Choroid plexus epithelial cell (primary cell): ENCODE measurements at places on chromosomes 1 and 21.
A peak's percentile ranks its signal among the peaks of the same experiment; 100 is the strongest.

DNA sequence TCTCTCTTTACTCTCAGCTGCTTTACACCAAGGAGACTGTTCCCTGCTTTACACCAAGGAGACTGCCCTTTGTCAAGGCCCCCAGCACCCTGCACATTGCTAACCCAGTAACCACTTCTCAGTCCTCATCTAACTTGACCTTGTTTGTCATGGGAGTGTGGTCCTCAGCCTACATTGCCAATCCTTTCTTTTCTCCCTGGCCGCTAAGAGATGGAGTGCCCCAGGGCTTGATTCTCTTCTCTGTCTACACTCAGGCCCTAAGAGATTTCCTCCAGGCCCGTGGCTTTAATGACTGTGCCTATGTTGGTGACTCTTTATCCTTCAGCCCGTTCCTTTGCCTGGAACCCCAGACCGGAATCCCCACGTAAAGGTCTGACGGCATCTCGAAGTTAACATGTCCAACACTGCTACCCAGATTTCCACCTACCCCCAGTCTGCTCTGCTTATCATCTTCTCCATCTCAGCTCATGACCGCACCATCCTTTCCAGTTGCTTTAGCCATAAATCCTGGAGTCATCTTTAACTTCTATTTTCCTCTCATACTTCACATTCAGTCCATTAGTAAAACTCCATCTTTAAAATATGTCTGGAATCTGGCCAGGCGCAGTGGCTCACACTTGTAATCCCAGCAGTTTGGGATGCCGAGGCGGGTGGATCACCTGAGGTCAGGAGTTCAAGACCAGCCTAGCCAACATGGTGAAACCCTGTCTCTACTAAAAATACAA is 9.5 kb upstream of the SEMA4A start:
- DNase-seq: no peak

- peak; percentile 68 for DNase-seq
These were observed 16.9 kb downstream of the MTARC1 start for GRCh38 chr1:220803401-220804201.

- no peak for DNase-seq
These were observed 23.1 kb upstream of the TOR3A start for GRCh38 chr1:179058487-179059483.

DNA sequence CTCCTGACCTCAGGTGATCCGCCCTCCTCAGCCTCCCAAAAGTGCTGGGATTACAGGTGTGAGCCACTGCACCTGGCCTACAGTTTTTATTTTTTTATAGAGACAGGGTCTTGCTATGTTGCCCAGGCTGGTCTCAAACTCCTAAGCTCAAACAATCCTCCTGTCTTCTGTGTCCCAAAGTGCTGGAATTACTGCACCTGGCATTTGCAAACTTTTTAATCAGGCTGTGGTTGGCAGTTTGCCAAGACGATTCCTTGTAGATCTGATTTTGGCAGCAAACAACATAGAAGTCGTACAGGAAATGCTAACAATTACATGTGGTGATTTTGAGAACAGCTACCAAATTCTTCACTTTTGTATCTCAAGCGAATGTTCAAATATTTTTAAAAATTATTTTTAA is 10.1 kb downstream of the RBP7 start:
- peak; percentile 27 for DNase-seq

DNA sequence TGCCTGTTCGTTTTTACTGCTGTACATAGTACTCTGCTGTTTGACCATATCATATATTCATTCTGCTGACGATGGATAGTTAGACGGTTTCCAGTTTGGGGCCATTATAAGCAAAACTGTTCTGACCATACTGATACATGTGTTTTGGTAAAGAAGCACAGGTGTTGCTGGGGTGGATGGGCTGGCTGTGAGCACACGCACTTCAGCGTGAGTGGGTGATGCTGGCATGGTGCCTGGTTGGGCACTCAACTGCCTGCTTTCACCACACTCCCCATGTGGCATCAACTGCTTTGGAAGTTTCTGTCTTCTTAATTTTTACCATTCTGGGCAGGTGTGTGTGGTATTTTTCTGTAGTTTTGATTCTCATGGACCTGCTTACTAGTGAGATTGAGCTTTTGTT is 37.3 kb downstream of the ADARB1 start:
- DNase-seq: no peak

DNA sequence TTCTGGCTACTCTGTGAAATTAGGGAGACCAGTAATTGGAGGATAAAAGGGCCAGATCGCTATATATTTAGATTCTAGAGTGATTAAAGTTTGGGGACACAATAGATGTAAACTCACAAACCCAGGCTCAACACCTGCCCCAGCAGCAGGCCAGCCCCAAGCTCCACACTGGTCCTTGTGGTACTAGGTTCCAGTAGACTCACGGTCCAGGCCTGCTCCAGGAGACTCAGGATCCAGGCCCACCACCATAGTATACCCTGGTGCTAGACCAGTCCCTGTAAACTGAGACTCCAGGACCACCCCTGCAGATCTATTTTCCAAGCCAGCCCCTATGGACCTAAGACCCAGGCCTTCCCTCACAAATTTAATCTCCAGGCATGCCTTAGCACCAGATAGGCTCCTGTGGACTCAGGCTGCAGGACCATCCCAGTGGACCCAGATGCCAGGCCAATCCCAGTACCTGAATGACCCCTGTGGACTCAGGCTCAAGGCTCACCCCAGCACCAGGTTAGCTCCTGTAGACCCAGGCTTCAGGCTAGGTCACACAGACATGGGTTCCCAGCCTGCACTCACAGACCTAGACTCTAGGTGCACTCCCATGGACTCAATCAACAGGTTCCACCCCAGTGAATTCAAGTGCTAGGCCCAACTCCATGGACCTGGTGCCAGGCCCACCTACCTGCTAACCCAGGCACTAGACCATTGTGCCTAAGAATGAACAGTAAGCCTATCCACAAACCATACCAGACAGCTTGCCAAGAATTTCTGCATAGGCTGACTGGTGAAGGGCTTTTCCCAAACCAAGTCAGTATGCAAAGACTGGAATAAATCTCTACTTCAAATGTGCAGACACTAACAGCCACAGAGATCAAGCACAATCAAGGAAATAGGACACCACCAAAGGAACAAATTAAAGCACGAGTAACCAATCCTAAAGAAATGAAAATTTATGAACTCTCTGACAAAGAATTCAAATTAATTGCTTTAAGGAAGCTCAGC is 13.8 kb upstream of the DENND1B start:
- no peak for DNase-seq

- DNase-seq: peak; percentile 58
These were observed 591.8 kb downstream of the ADGRL2 start for GRCh38 chr1:82392513-82392912.

- DNase-seq: no peak
These were observed 16.2 kb downstream of the SZT2 start for GRCh38 chr1:43405876-43406234.

DNA sequence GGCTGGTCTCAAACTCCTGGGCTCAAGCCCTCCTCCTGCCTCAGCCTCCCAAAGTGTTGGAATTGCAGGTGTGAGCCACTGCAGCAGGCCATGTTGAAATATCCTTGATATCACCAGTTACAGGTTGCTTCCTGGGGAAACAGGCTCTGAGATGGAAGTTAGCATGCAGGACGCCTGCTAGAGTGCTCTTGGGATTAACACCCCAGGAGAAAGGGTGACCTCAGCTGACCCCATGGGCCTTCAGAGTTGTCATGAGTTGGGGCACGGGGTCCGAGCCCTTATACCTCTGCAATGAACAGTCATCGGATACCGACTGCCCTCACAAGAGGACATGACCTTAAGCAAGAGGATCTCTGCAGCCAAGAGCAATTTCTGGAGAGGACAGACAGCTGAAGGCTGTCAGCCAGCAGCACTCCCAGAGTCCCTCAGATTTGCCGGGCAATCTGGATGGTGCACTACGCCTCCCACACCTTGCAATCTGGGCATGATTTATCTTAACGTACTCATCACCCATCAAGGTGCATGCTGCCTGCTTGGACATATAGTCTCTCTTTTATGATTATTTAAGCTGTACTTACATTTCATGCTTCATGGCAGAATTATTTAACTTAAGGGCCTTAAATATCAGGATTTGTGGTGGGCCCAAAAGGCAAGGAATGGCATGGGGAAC is 134.6 kb downstream of the ADSS2 start:
- no peak for DNase-seq

DNA sequence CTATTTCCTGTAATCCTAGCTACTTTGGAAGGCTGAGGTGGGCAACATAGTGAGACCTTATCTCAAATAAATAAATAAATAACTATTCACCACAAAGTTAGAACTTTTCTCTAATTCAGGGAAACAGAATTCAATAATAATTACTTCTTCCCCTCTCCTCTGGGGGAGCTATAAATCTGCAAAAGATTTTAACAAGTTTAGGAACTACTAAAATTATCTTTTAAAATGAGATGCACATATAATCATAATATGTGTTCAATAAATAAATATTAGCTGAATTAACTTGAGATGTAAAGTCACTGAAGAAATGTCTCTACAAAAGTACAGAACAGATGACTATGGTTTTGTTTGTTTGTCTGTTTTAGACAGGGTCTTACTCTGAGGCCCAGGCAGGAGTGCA is 14.1 kb downstream of the WDR47 start:
- DNase-seq: peak; percentile 15

DNA sequence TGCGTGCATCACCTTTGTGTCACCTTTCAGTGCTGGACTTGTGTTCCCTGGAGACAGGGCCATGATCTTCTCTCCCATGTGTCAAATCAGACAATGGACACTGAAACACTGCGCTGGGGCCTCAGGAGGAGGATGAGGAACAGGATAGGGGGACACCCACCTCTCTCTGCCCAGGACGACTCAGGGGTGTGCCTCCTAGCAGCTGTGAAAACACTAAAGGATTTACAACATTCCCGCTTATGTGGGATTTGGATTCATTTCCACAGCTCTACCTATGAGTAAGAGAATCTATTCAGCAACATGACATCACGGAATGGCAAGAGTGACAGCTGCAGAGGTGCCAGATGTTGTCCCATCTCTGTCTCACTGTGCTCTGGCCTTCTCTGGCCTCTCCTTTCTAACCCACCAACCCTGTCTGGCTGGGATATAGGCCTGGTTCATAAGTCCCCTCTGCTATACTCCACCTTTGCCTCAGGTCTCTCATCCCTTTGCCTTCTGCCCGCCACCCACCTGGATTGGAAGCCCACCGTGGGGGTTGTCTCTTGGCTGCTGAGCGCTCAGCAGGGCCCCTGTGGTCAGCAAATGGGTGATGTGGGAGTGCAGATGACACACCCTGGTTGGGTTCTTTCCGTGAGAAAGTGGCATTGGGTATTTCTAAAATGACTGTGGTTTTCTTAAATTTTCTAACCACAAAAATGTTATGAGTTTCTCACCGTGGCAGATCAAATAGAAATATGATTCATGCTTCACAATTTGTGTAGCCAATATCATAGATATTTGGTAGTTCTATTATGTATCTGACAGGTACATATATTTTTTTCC is 47.1 kb upstream of the TLR5 start:
- DNase-seq: no peak

GRCh38 chr1:112849425-112850033 is 106.5 kb downstream of the SLC16A1 start:
- peak; percentile 62 for DNase-seq

DNA sequence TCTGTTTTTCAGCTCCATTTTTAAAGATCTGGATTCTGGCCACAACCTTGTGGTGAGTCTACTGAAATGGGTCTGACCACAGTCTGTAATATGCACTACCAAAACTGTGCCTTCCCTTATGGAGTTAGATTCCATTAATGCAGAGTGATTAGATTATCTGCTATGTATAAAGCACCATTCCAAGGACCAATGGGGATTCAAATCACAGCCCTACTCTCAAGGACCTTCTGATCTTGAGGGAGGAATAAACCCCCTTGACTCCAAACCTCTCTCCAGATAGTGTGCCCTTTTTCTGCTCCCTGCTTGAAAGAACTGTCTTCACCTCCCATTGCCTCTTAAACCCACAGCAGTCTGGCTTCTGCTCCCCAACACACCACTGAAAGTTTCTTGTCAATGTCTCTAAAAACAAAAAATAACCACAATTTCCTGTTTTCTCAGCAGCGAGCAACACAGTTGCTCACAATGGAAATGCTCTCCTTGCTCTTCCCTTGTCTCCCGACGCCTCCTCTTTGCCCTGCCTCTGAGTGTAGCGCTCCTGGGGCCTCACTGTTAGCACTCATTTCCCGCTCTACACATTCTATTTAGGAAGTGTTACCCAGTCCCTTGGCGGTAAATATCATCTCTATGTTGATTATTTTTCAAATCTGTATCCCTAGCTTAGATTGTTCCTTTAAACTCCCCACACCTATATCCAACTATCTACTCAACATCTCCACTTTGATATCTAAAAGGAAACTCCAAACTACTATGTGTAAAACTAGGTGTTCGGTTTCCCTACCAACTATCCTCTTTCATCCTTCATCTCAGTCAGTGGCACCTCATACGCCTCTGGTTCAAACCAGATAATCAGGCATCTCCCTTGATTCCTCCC is 13.6 kb downstream of the PCNX2 start:
- peak; percentile 89 for DNase-seq

- peak; percentile 14 for DNase-seq
These were observed 44.4 kb downstream of the ATP2B4 start for GRCh38 chr1:203671047-203671446.

DNA sequence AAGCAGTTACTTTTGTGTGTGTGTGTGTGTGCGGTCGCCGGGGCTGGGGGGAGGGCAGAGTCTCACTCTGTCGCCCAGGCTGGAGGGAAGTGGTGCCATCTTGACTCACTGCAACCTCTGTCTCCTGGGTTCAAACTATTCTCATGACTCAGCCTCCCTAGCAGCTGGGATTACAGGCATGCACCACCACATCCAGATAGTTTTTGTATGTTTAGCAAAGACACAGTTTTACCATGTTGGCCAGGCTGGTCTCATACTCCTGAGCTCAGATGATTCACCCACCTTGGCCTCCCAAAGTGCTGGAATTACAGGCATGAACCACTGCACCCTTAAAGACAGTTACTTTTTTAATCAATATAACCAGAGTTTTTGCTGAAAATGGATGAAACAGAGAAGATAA is 207.0 kb downstream of the PTPRC start:
- peak; percentile 33 for DNase-seq
